ENCODE measurements at places on chromosomes 16 and 17.

DNA sequence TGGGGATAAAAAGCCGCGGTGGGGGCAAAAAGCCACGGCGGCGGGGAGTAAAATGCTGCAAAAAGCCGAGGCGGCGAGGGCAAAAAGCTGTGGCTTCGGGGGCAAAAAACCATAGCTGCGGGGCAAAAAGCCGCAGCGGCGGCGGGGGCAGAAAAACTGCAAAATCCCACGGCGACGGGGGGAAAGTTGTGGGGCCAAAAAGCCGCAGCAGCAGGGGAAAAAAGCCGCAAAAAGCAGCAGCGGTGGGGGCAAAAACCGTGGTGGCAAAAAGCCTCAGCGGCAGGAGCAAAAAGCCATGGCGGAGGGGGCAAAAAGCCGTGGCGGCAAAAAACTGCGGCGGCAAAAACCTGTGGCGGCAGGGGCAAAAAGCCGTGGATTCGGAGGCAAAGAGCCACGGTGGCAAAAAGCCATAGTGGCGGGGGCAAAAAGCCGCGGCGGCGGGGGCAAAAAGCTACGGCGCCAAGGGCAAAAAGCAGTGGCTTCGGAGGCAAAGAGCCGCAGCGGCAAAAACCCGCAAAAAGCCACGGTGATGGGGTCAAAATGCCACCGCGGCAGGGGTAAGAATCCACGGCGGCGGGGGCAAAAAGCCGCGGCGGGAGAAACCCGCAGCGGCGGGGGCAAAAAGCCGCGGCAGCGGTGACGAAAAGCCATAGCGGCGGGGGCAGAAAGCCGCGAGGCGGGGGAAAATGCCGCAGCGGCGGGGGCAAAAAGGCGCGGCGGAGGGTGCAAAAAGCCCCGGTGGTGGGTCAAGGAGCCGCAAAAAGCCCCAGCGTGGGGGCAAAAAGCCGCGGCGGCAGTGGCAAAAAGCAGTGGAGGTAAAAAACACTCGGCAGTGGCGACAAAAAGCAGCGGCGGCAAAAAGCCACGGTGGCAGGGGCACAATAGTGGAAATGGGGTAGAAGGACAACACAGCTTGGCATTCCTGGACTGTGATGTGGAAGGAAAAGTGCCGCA, 192.8 kb downstream of the SHCBP1 start:
- DNase-seq: no peak

DNA sequence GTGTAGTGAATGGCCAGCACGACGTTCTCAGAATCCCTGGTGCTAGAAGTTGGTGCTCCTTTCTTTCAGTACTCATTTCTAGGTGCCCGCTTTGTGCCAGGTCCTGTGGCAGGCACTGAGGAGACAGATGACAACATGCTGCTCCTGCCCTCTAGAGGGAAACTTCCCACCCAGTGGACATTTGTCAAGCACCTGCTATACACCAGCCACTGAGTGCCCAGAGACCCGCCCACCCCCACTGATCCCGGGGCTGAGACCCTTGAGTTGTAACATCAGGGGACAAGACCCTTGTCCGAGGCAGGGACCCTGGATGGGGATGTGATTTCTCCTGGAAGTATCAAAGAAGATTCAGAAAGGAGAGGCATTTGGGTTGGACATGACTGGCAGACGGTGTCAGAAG, 25.1 kb downstream of the UNC13D start:
- no peak for DNase-seq

- peak; percentile 97 for DNase-seq
These were observed at the start of gene SLFN13 for GRCh38 chr17:35448214-35448898. TSS of gene SLFN13 (minus strand) at chr17:35448766. CDS start at chr17:35445680, 3,086 bp downstream.

DNA sequence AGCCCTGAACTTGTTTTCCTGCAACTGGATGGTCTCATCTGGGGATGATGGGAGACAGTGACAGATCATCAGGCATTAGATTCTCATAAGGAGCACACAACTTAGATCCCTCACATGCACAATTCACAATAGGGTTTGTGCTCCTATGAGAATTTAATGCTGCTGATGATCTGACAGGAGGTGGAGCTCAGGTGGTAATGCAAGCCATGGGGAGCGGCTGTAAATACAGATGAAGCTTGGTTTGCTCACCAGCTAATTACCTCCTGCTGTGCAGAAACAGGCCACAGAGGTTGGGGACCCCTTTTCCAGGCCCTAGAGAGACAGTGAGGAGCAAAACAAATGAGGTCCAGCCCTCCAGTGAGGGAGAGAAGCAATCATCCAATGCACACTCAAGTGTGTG, 168.6 kb downstream of the RGS9 start:
- DNase-seq: no peak

DNA sequence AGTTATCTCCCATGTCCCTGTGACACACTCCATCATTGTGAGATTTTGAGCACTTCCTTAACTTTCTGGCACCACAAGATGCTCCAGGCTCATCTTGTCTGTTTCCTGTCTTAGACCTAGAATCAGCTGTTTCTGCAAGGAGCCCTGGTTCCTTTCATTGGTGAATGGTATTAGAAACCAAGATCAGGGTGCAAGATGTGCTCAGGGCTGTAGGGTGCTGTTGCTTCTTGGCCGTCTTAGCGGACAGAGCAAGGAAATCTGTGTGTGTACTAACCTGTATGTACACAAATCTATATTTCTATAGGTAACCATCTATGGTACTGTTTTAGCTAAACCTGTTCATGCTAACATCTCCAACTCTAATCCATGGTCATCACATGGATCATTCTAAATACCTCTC, 8.1 kb upstream of the PRM1 start:
- DNase-seq: no peak

- peak; percentile 37 for DNase-seq
These were observed 51.8 kb downstream of the SMPD3 start for GRCh38 chr16:68396481-68396880.
